MCF 10A (cell line): ENCODE measurements at places on chromosomes 1 and 21. TPM values are rescaled to one million over a fixed set of nuclear protein-coding genes. Genes with fewer than 3 reads are reported as not detected.

Gene PLA2G2F
- total RNA-seq, result not detected in 2 replicates

Gene PGBD2
- 5.2 and 5.9 TPM in 2 replicates for total RNA-seq

Gene SELENOF
- 227 TPM in 2 replicates for total RNA-seq

Gene TNFRSF14
- total RNA-seq, result 4.2 and 4.6 TPM in 2 replicates

Gene CAMK2N1
- 4.9 and 9.7 TPM in 2 replicates for total RNA-seq

Gene ANKRD35
- 0.29 TPM in 1 of 2 replicates, not detected in the other for total RNA-seq

Gene TIAM1
- total RNA-seq, result 9.0 and 9.8 TPM in 2 replicates

Gene CACNA1S
- total RNA-seq, result not detected in 2 replicates

Gene PRR9
- total RNA-seq, result not detected in 2 replicates

Gene CHODL
- 0.19 TPM in 1 of 2 replicates, not detected in the other for total RNA-seq

Gene COL9A2
- not detected in 2 replicates for total RNA-seq

Gene SPATA45
- total RNA-seq, result not detected in 2 replicates

Gene ZNF648
- total RNA-seq, result not detected in 2 replicates

Gene TLR5
- total RNA-seq, result 0.81 and 1.5 TPM in 2 replicates

Gene RNF186
- not detected in 2 replicates for total RNA-seq

Gene REN
- total RNA-seq, result not detected in 2 replicates

Gene ZNF695
- total RNA-seq, result 8.7 and 13.8 TPM in 2 replicates

Gene CRNN
- not detected in 2 replicates for total RNA-seq

Gene SLC1A7
- total RNA-seq, result not detected in 2 replicates

Gene FAM131C
- 0.20 TPM in 1 of 2 replicates, not detected in the other for total RNA-seq

Gene AKR7A3
- total RNA-seq, result 0.40 and 0.69 TPM in 2 replicates

Gene BGLAP
- total RNA-seq, result 1.9 and 2.6 TPM in 2 replicates

Gene AMY1B
- total RNA-seq, result not detected in 2 replicates

Gene HMGCS2
- total RNA-seq, result not detected in 2 replicates

Gene CD1D
- total RNA-seq, result 0.19 and 0.22 TPM in 2 replicates

Gene SLAMF7
- 8.6 and 26.3 TPM in 2 replicates for total RNA-seq

Gene HSD11B1
- total RNA-seq, result 0.21 and 0.39 TPM in 2 replicates

Gene LY9
- total RNA-seq, result not detected in 2 replicates

Gene S100A7
- total RNA-seq, result not detected in 2 replicates

Gene SLC45A1
- 0.29 and 0.30 TPM in 2 replicates for total RNA-seq

Gene CA14
- total RNA-seq, result 0.26 TPM in 1 of 2 replicates, not detected in the other

Gene UROD
- 76.9 and 84.7 TPM in 2 replicates for total RNA-seq

Gene TRAF3IP3
- total RNA-seq, result not detected in 2 replicates

Gene GBP7
- not detected in 2 replicates for total RNA-seq

Gene ARHGEF16
- total RNA-seq, result 8.6 and 8.8 TPM in 2 replicates

Gene PPP1R8
- 48.6 and 51.1 TPM in 2 replicates for total RNA-seq

Gene SARS1
- 381 and 492 TPM in 2 replicates for total RNA-seq

Gene CIART
- 5.0 and 5.2 TPM in 2 replicates for total RNA-seq

Gene CCDC30
- 2.2 and 3.2 TPM in 2 replicates for total RNA-seq

Gene NBPF8
- 14.9 and 20.9 TPM in 2 replicates for total RNA-seq
